Neural crest cell (in vitro differentiated cells): ENCODE measurements at places on chromosomes 16 and 17.

DNA sequence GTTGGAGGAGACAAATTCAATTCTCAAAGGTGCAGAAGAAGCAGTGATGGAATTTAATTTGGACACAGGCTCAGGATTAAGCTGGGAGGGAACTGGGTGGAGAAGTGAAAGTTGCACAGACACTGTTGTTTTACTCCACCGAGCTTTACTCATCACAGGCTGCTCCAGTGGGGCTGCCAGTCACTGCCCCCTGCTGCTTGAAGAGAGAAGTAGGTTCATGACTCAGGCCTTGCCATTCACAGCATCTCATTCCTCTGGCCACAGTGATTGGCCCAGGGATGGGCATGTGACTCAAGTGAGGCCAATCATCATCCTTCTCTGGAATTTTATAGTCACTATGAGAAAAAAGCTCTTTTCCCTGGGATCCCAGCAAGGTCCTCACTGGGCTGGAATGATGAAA lies 11.8 kb downstream of the GNAO1 start:
- DNase-seq, result no peak

DNA sequence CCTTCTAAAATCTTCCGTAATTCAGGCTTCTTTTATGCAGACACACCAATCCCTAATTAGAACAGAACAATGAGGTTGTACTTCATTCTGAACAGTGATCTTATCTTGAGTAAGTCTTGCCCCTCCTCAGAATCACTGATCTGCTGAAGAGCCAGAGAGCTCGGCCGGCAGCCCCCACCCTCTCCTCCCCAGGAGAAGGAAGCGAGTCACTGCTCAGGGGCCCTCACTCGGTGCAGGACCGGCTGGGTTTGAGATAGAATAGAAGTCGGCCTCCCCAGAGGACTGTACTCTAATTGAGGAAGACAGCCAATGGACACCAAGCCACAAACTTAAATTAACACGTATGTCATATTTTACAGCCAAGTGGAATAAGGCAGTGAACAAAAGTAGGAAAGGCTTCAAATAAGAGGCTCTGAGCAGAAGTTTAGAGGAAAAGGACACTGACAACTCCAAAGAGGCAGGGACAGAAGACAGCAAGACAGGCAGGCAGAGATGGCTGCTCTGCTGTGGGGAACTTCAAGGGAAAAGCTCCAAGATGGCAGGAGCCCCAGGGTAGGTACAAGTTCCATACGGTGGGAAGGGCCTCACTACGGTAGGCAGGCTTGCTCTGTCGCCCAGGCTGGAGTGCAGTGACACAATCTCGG lies 18.6 kb downstream of the CREBBP start:
- DNase-seq, result no peak

GRCh38 chr17:45220079-45220478 lies 1.6 kb upstream of the FMNL1 start:
- no peak for DNase-seq

DNA sequence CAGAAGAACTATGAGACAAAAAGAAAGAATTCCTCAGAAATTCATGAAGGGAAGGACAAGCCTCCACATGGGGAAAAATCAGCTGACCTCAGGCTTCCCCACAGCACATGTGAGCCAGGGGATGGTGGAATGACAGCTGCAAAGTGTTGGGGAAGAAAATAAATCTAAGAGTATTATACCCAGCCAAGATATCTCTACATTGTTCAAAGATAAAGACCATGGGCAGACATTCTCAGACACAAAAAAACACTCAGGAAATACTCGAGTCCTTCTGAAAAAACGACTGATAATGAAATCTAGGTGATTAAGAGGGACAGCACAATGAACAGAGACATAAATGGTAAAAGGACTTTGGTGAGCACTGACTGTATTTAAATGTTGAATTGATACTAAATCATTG lies 3.9 kb downstream of the RAB40B start:
- no peak for DNase-seq

DNA sequence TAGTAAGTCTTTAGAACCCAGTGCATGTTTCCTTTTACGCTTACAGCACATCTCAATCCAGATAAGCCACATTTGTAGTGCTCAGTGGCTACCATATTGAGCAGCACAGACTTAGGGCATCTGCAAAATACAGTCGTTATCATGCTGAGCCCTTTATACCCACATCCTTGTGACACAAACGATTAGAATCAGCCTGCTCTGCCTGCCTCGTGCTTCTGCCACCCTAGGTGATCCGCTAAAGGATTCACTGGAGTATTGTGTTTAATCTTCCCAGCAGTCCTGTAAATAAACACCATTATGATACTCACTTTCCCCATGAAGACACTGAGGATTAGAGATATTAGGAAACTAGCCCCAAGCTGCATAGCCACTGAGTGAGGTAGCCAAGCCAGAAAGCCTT lies 51.3 kb upstream of the FA2H start:
- DNase-seq, result no peak

DNA sequence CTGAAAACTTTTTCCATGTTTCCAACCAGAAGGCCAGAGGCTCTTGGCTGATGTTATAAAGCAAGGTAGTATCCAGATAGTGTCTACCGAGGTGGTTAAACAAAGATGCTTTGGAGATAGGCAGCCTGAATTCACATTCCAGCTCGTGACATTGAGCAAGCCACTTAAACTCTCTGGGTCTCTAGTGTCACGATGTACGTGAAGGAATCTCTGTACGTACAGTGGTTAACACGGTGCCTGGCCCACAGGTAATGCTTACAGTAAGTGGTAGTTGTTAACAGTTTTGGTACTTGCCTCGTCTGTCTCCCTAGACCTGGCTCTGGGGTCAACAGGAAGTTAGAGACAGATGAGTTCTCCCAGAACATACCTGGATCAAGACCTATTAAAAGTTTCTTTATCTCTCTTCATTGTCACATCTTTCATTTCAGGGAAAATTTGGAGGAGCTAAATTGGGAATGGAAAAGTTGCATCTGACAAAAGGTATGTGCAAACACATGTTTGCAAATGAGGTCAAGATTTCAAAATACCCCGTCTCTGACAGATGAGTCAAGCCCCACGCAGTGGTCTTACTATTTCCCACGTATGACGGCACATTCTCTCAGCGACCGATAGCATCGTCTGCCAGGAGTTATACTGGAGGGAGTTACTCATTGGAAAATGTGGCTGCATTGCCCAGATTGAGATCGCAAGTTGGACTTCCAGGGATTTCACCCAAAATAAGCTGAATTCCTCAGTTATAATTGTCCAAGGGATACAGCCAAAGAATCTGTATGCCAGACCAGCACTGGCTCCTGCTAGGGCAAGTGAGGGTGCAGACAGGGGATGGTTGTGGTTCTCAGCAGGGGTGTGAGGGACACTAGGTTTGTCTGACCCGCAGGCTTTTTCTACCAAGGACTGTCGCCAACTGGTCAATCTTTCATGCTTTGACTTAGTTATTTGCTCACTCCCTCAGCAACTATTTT lies 18.9 kb upstream of the MYH10 start:
- no peak for DNase-seq

DNA sequence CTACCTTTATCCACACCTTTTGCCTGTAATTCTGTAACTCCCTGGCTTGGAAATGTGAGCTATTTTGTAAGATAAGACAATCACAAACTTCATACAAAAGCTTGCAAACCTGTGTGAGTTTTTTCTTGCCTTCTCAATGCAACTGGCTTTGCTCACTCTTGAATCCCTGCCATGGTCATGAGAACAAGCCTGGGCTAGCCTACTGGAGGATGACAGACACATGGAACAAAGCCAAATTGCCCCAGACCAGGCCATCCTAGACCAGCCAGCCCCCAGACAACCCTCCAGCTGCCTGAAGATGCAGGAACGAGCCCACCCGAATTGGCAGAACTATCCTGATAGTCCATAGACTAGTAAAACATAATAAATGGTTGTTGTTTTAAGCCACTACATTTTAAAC lies 466.6 kb upstream of the ERCC4 start:
- DNase-seq, result no peak

GRCh38 chr16:15810411-15810810 lies 46.4 kb downstream of the MYH11 start:
- DNase-seq, result no peak

- DNase-seq, result no peak
Observed at GRCh38 chr17:50212121-50212843, 10.9 kb upstream of the COL1A1 start.

- peak; percentile 49 for DNase-seq
Observed at GRCh38 chr17:81165246-81166032, at the start of gene PVALEF. PVALEF (plus strand) TSS chr17:81165507; CDS start chr17:81181227, 15,720 bp downstream.

- DNase-seq, result peak; percentile 95
Observed at GRCh38 chr17:4492721-4493561, 5.7 kb upstream of the SPNS2 start.

DNA sequence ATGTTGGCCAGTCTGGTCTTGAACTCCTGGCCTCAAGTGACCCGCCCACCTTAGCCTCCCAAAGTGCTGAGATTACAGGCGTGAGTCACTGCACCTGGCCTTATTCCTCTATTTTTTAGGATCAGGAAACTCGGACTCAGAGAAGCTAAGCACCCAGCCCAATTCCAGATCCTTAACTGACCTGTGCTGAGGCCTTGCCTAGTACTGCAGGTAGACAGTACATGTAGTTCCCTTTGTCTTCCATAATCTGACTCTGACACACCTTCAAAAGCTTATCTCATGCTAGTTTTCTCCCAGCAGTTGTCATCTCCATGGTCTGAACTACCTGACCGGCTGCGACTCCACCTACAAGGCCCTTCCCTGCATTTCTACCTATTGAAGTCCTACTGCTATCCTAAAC lies 65.7 kb upstream of the AXIN2 start:
- DNase-seq, result no peak

DNA sequence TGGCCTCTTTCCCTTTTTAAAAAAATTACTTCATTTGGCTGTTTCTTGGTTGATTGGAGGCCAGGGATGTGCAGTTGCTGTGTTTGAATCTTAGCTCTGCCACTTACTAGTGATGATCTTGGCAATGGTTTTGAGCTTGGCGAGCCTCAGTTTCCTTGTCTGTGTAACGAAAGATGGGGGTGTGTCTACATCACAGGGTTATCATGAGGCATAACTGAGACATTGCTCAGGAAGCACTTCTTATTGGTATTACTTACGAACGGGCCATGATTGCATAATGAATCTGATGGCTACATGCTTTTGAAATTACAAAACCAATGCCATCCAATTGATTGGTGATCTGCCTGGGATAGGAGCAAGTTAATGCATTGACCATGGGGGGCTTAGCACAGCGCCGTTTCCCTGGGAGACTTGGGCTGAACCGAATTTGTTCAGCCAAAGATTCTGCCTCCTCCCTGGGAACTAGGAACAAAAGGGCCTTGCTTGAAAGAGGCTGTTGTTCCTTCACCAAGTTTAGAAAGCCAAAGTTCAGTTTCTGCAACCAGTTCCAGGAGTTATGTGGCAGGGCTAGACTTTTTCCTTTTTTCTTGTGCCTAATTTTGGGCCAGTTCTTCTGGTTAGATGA lies 21.9 kb downstream of the CMIP start:
- DNase-seq, result no peak

- DNase-seq, result no peak
Observed at GRCh38 chr16:17836868-17837602, 366.3 kb upstream of the XYLT1 start.
